Central memory CD8-positive, alpha-beta T cell (primary cell): ENCODE measurements at places on chromosomes 1 and 21.
A peak's percentile ranks its signal among the peaks of the same experiment; 100 is the strongest.

GRCh38 chr1:246169019-246169418 is 338.1 kb downstream of the SMYD3 start:
- no peak for DNase-seq
- H3K4me1 ChIP-seq: no peaks in the 10 kb centered on the region
- H3K4me3 ChIP-seq: no peak overlapping the region
- H3K27me3 ChIP-seq: no peaks in the 10 kb centered on the region
- peaks cover 2% of the 10 kb centered on the region for H3K36me3 ChIP-seq

DNA sequence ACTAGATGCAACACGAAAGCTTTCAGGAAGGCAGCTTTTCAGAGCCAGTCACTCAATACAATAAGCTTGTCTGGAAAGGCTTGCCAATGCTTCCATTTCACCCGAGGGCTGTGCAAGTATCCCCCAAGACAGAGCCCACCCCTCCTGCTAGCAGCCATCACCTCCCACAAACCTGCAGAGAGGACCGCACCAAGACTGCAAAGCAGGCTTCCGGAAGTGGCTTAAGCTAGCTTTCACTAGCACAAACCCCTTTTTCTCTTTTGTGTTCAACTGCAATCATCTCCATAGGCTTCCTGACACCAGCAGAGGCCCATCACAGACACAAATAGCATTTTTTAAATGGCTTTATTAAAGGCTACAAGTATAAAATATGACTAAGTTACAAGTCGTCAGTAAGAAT is 31.5 kb downstream of the C1orf198 start:
- no peak overlapping the region for H3K4me3 ChIP-seq
- H3K27ac ChIP-seq: no peak overlapping the region
- no peak for DNase-seq
- peaks cover 33% of the 10 kb centered on the region for H3K27me3 ChIP-seq
- H3K36me3 ChIP-seq: peaks cover 1% of the 10 kb centered on the region

GRCh38 chr1:78210175-78210574 is 164.4 kb downstream of the GIPC2 start:
- H3K27me3 ChIP-seq: peaks cover 39% of the 10 kb centered on the region
- H3K4me1 ChIP-seq: no peaks in the 10 kb centered on the region
- no peak for DNase-seq
- no peak overlapping the region for H3K27ac ChIP-seq
- no peak overlapping the region for H3K4me3 ChIP-seq
- H3K36me3 ChIP-seq: no peaks in the 10 kb centered on the region

DNA sequence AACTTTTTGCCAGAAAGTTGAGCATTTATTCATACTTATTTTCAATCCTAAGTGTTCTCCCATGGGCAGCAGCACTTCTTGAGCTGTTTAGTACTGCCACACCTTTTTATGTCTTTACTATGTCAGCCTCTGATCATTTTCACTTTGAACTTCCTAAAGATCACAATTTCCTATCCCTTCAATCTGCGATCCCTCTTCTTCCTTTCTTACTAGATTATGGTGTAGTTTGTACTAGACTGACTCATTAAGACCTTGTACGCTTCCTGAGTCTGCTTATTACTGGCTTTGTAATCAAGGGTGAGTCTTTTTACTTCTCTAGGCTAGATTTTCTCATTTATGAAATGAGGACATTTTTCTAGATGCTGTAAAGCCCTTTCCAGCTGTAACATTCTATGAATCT is 55.1 kb downstream of the LRIG2 start:
- no peak for DNase-seq
- peaks cover 5% of the 10 kb centered on the region for H3K4me1 ChIP-seq
- no peaks in the 10 kb centered on the region for H3K27me3 ChIP-seq
- no peak overlapping the region for H3K27ac ChIP-seq
- no peak overlapping the region for H3K4me3 ChIP-seq

- H3K27ac ChIP-seq: no peak overlapping the region
- peaks cover 10% of the 10 kb centered on the region for H3K36me3 ChIP-seq
- no peaks in the 10 kb centered on the region for H3K27me3 ChIP-seq
Observed at GRCh38 chr1:43711049-43711448, 3.7 kb downstream of the ST3GAL3 start.

GRCh38 chr1:216462066-216462775 is 39.0 kb upstream of the USH2A start:
- no peaks in the 10 kb centered on the region for H3K4me1 ChIP-seq
- no peaks in the 10 kb centered on the region for H3K27me3 ChIP-seq
- H3K4me3 ChIP-seq: no peak overlapping the region
- no peaks in the 10 kb centered on the region for H3K36me3 ChIP-seq

DNA sequence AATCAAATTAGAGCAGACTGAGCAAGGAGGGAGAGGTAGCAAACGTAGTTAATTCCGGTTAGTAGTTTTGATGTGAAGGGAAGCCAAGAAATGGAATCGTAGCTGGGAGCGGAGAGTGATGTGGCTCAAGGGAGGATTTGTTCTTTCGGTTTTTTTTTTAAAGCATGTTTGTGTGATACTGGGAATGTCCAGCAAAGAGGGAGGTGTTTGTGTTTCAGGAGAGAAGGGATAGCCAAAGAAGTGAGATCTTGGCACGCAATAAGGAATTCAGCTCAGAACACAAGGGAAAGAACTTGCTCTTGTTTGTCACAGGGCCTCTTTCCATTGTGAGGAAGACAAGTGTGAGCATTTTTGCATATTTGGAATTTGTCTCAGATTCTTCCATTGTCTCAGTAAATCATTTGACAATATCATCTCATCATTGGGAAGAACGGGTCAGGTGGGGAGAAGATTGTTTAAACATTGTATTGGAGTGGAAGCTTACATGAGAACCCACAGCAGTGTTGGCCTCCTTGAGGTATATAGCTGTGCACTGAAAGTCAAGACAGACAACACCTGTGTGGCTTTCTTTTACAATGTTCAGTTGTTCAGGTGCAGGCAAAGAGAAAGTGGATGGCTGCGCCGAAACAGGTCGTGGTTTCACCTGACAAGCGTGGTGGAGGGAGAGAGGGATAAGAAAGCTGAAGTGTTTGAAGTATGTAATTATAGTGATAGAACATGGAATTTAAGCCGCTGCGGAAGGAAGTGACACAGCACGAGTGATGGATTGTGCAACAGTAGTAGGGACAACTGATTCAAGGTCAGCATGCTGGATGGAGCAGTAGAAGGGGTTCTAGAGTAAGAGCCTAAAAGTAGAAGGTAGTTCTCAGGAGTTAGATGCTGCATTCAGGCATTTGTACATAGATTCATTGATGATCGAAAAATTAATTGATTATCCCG is 25.4 kb downstream of the FMN2 start:
- H3K36me3 ChIP-seq: peaks cover 1% of the 10 kb centered on the region
- H3K27me3 ChIP-seq: no peaks in the 10 kb centered on the region
- H3K4me3 ChIP-seq: no peak overlapping the region
- H3K4me1 ChIP-seq: no peaks in the 10 kb centered on the region
- DNase-seq: no peak

GRCh38 chr1:48608882-48609281 is 136.9 kb upstream of the SPATA6 start:
- peaks cover 2% of the 10 kb centered on the region for H3K36me3 ChIP-seq
- no peak for DNase-seq
- H3K4me3 ChIP-seq: no peak overlapping the region
- no peak overlapping the region for H3K27ac ChIP-seq

DNA sequence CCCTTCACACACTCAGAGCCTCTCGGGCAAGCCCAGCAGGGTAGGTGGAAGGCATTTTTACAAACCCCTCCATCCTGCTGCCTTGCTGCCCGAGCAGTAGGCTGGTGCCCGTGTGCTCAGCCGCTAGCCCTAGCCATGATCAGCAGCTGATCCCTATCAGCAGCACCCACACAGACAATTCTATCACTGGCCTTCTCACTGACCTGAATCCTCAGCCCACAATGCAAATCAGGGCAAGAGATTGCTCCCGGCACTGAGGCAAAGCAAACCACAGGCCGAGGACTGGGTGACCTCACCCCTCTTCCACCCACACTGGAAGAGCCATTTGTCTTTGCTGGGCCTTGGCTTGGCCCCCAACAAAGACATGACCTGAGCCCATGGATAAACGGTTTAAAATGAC is 895 bp upstream of the PDZK1 start:
- H3K27me3 ChIP-seq: no peaks in the 10 kb centered on the region
- H3K4me1 ChIP-seq: no peaks in the 10 kb centered on the region
- H3K36me3 ChIP-seq: peaks cover 3% of the 10 kb centered on the region
- no peak overlapping the region for H3K4me3 ChIP-seq

DNA sequence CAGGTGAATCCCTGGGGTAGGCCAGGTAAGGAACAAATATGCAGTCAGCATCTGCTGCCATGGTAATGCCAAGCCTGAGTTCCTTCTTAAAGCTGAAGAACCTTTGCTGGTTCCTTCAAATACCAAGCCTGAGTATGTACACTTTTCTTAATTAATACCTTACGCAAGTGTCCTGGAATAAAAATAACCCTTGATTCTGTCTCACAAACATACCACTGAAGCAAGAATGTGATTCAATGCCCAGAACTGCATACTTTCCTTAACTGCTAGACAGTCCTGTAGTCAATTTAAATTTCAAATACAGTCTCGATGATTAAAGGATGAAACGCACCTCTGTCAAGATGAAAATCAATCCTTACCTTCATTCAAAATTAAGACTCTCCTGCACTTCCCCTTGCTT is 634.0 kb upstream of the CHRM3 start:
- no peaks in the 10 kb centered on the region for H3K36me3 ChIP-seq
- no peak for DNase-seq
- no peaks in the 10 kb centered on the region for H3K4me1 ChIP-seq
- H3K27me3 ChIP-seq: no peaks in the 10 kb centered on the region

DNA sequence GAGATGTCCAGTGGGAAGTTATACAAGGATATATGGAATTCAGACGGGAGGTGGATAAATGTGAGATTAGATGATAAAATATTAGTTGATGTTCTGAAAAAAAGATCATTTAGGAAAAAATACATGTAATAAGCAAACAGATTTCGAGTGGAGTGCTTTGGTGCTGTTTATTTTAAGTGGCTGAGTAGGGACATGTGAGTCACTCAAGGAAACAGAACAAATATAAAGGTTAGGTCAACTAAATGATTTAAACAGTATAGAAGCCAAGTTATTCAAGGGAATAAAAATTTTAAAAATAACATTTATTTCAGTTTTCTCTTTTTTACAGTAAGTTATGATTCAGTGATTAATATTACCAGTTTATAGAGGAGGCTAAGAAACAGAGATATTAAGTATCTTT is 1046.7 kb upstream of the B3GALT2 start:
- no peak overlapping the region for H3K4me3 ChIP-seq
- H3K27me3 ChIP-seq: no peaks in the 10 kb centered on the region
- no peaks in the 10 kb centered on the region for H3K36me3 ChIP-seq
- H3K4me1 ChIP-seq: no peaks in the 10 kb centered on the region
- DNase-seq: no peak

DNA sequence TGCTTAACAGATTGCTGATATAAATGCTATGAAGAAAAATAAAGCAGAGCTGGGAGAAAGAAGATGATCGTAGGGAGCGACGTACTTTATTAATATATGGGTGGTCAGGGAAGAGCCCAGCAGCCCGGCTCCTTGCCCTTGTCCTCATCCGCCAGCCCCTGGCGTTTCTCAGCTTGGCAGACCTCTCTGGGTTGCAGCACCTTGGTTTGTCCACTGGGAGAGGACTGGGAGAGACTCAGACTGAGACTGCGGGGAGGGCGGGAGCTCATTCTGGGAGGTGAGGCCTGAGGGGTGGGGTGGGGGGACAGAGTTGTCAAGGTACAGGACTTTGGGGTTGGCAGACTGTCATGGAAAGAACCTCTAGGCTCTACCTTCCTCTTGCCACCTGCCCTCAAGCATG is 3.3 kb upstream of the S100A3 start:
- no peaks in the 10 kb centered on the region for H3K27me3 ChIP-seq
- no peak for DNase-seq
- no peaks in the 10 kb centered on the region for H3K4me1 ChIP-seq
- no peak overlapping the region for H3K27ac ChIP-seq
- H3K36me3 ChIP-seq: no peaks in the 10 kb centered on the region

GRCh38 chr1:208292908-208293307 is 48.7 kb upstream of the PLXNA2 start:
- peaks cover 51% of the 10 kb centered on the region for H3K27me3 ChIP-seq
- peaks cover 6% of the 10 kb centered on the region for H3K4me1 ChIP-seq
- H3K36me3 ChIP-seq: no peaks in the 10 kb centered on the region
- DNase-seq: no peak

DNA sequence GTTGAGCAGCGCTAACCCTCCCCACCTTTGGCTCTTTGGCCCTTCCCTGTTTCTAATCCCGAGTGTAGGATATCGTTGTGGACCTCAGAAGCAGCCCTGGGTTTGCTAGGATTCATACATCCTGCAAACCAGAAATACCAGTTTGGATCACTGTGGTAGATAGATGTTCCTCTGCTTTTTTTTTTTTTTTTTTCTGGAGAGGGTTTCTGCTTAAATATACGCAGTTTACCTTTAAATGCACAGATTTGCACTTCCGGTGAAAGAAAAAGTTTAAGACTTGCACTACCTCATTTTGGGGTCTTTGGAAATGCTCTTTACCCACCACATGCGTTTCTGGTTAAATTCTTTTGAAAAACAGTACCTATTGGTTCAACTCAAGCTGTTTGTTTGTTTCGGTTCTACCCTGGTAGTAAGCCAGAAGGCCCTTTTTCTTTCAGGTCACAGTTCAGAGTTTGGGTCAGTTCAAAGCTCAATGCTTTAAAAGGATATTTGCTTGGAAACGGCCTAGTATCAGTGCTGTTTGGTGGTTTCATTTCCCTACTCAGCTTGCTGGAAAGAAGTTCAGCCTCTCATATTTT is 908 bp downstream of the DDI2 start:
- peaks cover 20% of the 10 kb centered on the region for H3K36me3 ChIP-seq
- H3K27ac ChIP-seq: peak overlapping the region; percentile 88
- no peaks in the 10 kb centered on the region for H3K27me3 ChIP-seq
- DNase-seq: no peak
- H3K4me3 ChIP-seq: peak overlapping the region; percentile 89

GRCh38 chr1:155856257-155856974 is 598 bp downstream of the GON4L start:
- H3K36me3 ChIP-seq: peaks cover 37% of the 10 kb centered on the region
- no peaks in the 10 kb centered on the region for H3K27me3 ChIP-seq
- no peak for DNase-seq
- peak overlapping the region; percentile 91 for H3K27ac ChIP-seq

DNA sequence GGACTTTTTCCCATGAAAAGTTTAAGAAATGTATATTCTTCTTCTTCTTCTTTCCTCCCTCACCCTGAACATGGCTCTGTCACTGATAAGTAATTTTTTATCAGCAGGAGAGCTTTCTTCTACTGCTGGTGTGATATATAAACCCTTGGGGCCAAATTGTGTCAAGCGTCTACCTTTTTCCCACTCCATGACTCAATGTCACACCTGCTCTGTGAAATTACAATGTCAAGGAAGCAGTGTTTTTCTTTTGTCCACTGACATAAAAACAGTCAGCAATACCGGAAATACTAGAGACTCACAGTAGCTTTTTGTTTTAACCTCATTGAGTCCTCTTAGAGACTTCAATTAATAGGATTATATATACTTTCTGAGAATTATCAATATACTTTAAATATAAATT is 416.2 kb upstream of the ADGRL4 start:
- DNase-seq: no peak
- H3K27me3 ChIP-seq: no peaks in the 10 kb centered on the region

DNA sequence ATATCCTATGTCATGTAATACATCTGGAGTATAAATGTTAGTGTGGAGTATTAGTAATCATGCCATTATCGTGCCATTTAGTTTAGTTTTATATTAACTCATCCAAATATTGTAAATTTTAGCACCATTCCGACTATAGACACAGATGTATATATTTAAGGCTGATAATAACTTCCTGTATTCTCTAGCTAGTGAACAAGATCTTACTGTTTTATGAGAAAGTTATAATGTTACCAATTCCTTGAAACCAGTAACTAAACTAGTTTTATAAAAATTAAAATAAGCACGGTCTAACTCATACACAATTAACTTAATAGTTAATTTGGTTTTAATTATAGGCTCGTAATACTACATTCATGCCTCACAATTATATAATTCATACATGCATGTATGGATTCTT is 808.6 kb downstream of the USP25 start:
- no peaks in the 10 kb centered on the region for H3K4me1 ChIP-seq
- no peak overlapping the region for H3K4me3 ChIP-seq
- H3K27ac ChIP-seq: no peak overlapping the region
- no peaks in the 10 kb centered on the region for H3K27me3 ChIP-seq
- no peaks in the 10 kb centered on the region for H3K36me3 ChIP-seq
- no peak for DNase-seq
